Coronary artery (tissue), 2 donors: ENCODE measurements at places on chromosomes 2 and 18.
A peak's percentile ranks its signal among the peaks of the same experiment; 100 is the strongest.

- no peak for DNase-seq
These were observed 13.9 kb downstream of the ODC1 start for GRCh38 chr2:10433947-10434885.

GRCh38 chr2:156648522-156648921 is 212.3 kb downstream of the GPD2 start:
- DNase-seq = no peak

GRCh38 chr18:60732143-60732542 is 359.6 kb upstream of the MC4R start:
- DNase-seq = no peak

DNA sequence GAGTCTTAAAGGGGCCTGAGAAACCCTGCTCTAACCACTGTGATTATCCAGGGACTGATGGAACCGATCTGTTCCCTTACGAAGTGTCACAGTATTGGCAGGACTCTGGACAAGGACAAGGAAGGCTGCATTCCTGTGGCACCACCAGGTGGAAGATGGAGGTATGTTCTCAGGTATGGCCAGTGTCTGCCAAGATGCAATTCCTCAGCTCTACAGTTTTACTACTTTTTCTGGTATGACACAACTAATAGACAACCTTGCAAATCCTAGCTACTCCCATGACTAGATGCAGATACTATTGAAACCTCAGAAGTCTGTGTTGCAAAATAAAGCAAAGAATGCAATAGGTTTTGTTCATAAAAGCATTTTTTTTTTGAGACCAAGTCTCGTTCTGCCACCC is 14.6 kb downstream of the RAB31 start:
- DNase-seq = no peak

DNA sequence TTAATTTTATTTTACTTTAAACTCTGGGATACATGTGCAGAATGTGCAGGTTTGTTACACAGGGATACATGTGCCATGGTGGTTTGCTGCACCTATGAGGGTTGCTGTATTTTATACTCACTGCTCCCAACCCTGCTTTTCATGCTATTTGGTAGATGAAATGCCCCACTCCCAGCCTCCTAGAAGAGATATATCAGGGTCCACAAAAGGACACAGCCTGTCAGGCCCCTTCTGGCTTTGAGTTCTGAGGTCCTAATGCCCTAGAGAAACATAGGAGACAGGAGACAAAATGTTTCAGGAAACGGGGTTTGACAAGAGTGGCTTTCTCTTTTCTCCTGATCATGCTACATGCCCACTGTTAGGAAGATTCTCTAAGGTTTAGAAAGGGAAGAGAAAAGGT is 27.1 kb upstream of the SOX11 start:
- no peak for DNase-seq

GRCh38 chr18:26424428-26425147 is 123.8 kb downstream of the KCTD1 start:
- no peak for DNase-seq

DNA sequence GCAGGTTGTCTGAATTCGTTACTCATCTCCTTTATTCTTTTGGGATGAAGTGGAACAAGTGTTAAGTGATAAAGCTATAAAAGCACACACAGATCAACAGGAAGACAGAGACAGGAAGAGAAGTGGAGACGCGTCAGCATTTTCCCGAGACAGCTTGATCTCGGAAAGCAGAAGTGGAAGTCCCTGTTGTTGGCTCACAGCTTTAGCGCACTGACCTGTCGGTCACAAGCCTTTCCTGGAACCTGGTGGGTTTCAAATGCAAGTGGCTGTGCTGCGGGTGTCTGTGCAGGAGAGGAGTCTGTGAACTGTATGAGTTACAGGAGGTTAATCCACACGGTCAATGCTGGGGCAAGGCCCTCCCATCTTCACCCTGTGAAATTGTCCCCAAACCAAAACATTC is 116.6 kb upstream of the PELI1 start:
- no peak for DNase-seq

GRCh38 chr2:20641123-20641985 is 9.5 kb downstream of the HS1BP3 start:
- peak; percentile 95 for DNase-seq

- DNase-seq = peak; percentile 57
These were observed 194.3 kb upstream of the TWIST2 start for GRCh38 chr2:238653431-238654109.

DNA sequence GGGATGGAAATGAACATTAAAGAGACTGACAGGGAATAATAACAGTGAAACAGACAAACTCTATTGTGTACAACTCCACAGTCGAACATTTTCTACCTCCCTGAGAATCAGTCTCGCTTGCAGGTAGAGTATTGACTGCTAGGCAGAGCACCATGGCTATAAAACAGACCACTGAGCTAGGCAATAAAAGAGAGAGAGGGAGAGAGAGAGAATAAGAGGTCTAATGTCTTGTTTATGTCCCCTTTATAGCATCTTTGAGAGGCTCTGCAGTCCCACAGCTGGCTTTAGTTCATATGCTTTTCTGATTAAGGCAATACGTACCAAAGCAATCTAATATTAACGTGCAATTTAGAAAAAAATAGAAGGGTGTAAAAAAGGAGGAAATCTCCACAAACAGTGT is 652.6 kb downstream of the NRXN1 start:
- no peak for DNase-seq

DNA sequence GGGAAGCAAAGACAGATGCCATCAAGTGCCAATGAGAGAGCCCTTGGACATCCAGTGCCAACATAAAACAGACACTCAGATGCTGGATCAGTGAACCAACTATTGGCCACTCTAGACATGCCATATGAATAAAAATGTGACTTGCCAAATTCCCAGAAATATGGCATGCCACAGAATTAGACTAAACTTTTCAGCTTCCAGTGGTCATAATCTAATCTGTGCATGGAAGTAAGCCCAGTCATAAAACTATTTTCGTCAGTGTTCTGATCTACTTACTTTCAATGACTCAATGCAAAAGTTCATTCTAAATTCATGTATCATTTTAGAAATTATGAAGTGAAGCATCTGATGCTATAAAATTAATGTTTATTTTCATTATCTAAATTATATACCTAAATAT is 1506.2 kb upstream of the NXPH2 start:
- DNase-seq = no peak

- DNase-seq = no peak
These were observed 205.1 kb downstream of the RND3 start for GRCh38 chr2:150282357-150282756.

GRCh38 chr2:105872142-105872728 is 127.5 kb downstream of the NCK2 start:
- peak; percentile 62 for DNase-seq

DNA sequence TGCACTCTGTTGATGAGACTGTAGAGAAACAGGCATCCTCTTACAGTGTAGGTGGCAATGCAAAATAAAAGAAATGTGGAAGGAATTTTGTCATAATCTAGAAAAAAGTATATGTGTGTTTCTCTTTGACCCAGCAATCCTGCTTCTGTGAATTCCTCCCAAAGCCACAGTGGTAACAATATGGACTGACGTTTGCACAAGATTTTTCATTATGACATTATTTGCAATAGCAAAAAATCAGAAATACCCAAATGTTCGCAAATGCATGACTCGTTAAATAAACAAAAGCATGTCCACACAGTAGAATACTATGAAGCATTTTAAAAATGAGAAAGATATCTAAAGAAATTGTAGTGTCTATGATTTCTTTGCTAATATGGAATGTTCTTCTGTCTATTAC is 255.2 kb upstream of the NRP2 start:
- DNase-seq = no peak

GRCh38 chr18:8117006-8117371 is 492.2 kb upstream of the RAB12 start:
- no peak for DNase-seq

DNA sequence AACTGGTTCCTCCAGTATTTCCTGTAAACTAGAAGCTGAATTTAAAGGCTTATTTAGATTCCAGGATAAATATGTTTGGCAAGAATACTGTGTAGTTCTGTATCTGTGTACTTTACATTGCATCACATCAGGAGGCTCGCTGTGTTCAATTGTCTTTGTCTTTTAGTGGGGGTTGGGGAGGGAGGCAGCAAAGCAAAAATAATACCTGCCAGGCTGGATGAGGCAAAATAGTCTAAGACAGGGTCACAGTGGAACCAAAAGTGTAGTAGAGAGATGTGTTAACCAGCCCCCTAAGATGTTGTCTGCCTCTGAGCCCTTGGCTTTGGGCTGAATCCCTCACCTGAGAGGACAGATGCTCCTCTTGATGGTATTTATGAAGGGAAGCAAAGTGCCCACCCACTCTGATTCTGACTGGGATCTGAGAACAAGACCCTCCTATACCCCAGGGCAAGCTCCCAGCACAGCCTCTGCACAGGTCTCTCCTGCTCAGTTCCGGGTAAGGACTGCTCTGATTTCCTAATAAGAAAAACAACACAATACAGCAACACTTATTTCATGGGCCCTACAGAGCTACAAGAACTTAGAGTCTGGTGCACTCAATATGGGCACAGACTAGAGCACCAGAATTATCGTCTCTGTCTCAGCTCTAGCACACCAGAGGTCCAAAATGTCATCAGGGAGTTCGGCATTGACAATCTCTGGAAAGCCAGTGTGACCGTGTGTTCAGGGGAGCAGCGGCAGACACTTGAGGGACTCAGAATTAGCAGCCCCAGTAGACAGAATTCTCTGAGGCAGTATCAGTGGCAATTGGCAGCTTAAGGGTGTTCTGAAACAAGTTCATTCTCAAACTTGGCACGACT is 7.2 kb upstream of the AFTPH start:
- no peak for DNase-seq

DNA sequence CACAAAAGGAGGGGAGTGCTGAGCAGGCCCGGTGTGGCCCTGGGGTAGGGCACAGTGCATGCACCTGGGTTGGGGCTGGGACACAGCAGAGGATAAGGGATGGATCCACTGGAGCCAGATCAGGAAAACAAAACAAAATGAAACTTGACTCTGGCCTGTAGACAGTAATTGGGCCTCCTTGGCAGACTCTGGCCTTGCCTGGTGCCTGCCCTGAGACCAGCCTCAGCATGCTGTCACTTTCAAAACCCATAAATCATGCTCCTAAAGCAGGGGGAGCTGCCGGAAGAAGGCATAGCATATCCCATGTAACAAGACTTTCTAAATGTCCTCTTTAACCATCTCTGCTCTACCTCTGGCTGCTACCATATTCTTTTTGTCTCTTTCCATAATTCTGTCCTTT is 61.1 kb upstream of the IGFBP5 start:
- DNase-seq = no peak

GRCh38 chr18:1994471-1994870 is 576.8 kb downstream of the METTL4 start:
- DNase-seq = no peak

DNA sequence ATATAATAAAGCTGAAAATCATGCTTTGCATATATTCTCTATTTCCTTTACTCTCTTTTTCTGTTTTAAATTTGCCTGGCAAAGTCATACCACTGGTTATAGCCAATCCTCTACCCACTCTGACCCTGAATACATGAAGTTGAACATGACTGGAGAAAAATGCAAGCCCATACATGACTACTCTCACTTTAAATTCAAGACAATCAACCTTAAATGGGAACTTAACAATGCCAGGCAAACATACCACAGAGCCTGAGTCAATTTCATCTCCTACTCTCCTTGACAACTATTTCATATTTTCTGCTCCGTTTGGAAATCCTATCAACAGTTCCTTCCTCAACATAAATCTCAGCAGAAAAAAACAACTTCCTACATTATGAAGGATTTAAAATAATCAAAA is 22.6 kb downstream of the RAD51AP2 start:
- DNase-seq = no peak

DNA sequence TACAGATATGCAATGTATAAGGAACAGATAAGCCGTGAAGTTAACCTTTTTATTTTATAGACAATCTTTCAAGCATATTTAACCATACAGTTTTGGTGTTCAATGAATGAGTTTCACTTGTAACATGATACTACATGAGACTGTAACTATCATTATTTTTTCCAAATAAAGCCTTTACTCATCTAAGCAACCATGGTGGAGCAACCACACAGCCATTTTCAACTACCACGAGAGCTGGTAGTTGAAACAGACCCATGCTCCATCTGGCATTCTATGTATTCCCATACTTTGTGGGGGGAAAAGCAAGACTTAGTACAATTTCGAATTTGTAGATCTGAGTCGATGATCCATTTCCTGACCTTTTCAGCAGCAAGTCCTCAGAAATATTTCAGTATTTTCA is 159.3 kb upstream of the RND3 start:
- DNase-seq = no peak

DNA sequence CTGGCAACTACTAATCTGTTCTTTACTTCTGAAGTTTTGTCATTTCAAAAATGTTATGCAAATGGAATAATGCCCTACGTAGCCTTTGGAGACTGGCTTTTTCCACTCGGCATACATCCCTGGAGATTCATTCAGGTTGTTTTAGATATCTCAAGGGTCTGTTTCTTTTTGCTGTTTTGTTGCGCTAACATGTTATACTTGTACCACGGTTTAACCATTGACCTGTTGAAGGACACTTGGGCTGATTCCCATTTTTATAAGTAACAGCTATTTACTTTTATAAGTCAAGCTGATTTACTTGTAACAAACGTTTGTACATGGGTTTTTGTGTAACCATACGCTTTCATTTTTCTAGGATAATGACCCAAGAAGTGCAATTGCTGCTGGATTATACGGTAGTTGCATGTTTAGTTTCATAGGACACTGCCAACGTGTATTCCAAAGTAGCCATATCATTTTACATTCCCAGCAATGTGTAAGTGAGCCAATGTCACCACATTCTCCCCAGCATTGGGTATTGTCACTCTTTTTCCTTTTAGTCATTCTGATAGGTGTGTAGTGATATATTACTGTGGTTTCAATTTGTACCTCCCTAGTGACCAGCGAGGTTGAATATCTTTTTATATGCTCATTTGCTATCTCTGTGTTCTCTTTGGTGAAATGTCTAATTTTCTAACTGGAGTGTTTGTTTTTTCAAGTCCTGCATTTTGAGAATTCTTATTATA is 36.5 kb upstream of the STAT4 start:
- no peak for DNase-seq

DNA sequence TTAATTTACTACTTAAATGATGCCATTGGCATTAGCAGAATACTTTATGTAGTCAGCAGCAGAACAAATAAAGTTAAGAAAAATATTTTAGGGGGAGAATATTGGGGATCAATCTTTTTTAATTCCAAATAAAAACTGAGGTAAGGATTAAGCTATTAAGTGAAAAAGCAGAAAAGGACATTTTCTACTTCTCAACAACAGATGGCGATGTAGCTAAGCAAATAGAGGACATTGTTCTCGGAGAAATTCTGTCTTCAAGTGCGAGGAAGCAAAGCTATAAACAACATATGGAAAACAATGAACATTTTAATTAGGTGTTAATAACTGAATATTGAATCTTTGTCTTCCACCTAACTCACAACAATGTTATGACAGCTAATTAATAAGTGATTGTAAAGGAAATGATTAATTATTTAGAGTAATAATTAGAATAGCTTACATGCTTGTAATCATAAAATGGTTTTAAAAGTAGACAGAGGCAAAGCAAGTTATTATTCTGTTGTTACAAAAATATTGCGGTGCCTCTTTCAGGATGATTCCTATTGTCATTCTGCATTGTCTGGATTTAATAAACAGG is 32.9 kb upstream of the CCDC93 start:
- DNase-seq = no peak

GRCh38 chr2:64989982-64990614 is 899 bp downstream of the SLC1A4 start:
- peak; percentile 75 for DNase-seq
